CD4-positive, alpha-beta T cell treated with Interleukin-6 for 4 hours (primary cell): ENCODE measurements at places on chromosomes 13 and 19.

- no peak for DNase-seq
Measured at GRCh38 chr19:336067-336614, 8.5 kb downstream of the MIER2 start.

- DNase-seq = peak; percentile 86
Measured at GRCh38 chr13:31045286-31046081, 113.0 kb downstream of the TEX26 start.

DNA sequence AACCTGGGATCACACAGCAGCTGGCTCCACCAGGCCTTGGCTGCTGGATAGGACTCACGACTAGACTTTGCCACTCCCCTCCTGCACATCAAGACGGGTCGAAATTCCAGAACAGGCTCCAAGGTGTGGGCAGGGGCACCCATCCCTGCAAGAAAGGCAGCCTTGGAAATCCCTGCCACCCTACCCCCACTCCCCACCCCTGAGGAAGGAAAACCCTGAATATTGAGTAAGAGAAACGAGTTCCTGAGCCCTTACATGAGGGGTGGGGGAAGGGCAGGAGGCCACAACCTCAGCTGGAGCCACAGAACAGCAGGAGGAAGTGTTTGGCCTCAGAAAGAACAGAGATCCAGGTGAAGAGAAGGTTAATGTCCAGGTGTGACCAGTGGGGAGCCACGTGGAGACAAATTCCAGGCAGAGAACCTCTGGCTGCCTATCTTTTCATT lies 20.1 kb downstream of the DEDD2 start:
- no peak for DNase-seq

DNA sequence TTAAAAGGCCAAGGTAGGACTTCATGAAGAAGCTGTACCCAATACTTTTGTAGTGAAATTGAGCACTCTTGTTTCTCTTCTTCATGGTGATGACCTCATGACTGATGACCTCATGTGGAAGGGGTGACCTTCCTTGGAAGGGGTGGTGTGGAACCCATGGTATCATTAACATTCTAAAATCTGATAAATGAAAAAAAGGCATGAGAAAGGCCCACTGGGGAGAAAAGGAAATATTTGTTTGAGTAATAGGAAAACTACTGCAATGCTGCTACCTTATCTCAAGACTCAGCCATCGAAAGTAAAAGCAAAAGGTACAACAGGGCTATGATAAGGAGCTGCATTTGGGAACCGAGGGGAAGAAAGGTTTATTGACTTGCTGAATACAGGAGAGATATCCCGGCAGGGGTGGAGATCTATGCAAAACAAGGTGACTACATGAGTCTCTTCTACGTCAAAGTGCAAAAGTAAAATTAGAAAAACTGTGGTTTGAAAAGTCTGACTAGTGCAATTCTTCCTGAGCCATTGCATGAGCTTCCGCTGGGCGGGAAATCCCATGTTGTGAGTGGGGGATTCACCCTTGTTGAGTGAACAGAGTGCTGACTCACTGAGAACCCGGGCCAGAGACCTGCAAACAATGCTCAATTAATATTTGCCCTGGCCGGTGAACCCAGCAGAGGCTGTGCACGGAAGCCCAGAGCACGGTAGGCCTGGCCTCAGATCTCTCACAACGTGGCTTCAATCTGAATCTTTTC lies 138.9 kb upstream of the RFC3 start:
- peak; percentile 65 for DNase-seq

DNA sequence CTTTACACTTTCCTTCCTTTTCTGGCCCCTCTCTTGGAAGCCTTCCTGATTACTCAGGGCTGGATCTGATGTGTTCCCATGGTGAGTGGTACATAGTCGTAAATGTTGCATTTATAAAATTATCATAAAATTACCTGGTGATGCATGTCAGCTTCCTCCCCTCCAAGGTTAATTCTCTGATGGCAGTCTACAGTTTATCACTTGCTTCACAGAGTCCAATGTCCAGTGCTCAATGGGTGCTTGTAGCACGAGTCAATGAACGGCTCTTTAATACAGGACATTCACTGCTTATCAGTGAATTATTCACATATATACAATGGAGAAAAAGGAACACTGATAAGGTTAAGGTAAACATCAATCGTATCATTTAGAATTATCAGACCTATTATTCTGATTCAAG lies 27.0 kb upstream of the OXGR1 start:
- no peak for DNase-seq

- DNase-seq = no peak
Measured at GRCh38 chr13:49812812-49813211, 20.3 kb upstream of the KPNA3 start.

GRCh38 chr19:35560677-35561076 lies 2.8 kb downstream of the ATP4A start:
- DNase-seq = no peak

GRCh38 chr13:86681223-86681622 lies 882.0 kb upstream of the SLITRK6 start:
- DNase-seq = no peak

GRCh38 chr13:45728759-45729158 lies 26.6 kb downstream of the CBY2 start:
- no peak for DNase-seq

GRCh38 chr19:21638776-21639175 lies 128.6 kb downstream of the ZNF100 start:
- no peak for DNase-seq

DNA sequence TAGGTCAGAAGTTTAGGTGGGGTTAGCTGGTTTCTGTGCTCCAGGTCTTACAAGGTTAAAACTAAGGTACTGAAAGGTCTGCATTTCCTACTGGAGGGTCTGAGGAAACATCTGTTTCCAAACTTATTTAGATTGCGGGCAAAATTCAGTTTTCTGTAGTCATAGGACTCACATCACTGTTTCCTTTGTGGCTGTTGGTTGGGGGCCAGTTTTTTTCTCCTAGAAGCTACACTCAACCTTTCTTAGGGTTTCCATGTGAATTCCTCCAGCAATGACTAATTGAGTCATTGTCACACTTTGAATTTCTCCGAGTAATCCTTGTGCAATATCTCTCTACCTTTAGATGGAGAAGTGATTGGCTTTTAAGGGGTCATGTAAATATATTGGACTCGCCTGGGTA lies 773.4 kb upstream of the SLITRK1 start:
- no peak for DNase-seq

DNA sequence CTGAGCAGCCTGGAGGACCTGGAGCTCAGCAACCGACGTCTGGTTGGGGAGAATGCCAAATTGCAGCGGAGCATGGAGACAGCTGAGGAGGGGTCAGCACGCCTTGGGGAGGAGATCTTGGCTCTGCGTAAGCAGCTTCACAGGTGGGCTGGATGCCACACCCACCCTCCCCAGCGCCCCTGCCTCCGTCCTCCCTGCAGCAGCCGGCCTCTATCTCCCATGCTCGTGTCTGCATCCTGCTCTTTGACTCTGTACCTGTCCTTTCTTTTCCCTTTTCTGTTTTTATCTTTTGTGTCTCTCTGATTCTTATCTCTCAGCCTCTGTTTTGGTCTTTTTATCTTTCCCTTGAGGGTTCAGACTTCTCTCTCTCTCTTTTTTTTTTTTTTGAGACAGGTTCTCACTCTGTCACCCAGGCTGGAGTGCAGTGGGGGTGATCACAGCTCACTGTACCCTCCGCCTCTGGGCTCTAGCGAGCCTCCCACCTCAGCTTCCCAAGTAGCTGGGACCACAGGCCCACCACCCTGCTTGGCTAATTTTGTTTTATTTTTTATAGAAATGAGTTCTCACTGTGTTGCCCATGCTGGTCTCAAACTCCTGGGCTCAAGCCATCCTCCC lies 10.1 kb downstream of the KASH5 start:
- peak; percentile 30 for DNase-seq

- no peak for DNase-seq
Measured at GRCh38 chr13:52345048-52345447, 60.9 kb downstream of the THSD1 start.

DNA sequence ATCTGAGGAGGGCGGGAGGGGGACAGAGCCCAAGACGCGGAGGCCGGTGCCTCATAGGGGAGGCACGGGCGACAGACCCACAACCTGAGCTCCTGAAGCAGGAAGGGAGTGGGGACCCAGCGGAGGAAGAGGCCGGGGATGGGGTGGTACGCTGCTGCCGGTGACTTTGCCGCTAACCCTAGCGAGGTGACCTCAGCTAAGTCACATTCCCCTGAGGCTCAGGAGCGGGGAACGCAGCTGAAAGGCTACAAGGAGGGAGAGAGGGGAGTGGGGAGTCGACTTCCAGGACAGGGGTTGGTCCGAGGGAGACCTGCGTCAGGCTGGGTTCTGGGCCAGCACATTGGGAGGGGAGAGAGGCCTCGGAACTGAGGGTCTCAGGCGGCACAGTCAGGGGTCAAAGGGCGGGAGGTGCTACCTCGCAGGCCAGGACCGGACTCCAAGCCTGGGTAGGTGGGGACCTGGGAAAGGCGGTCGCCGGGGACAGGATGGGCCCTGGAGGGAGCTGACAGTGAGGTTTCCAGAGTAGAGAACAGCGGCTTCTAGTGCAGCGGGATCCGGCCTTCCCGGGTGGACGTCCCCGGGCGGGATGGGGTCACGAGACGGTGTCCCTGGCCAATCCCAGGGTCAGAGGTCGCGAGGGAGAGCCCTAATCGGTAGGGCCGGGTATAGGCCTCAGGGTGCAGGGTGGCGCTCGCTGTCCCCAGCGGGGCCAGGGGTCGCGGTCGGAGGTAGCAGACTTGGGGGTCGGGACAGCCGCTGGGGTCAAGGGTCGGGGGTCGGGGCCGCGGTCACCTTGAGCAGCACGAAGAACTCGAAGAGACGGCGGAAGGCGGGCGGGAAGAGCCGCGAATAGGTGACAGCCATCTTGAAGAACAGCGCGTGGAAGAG lies 699 bp downstream of the TMEM259 start:
- no peak for DNase-seq

- no peak for DNase-seq
Measured at GRCh38 chr19:35395382-35396199, 24.7 kb downstream of the GPR42 start.

GRCh38 chr13:46553521-46553885 lies 533 bp downstream of the LRCH1 start:
- no peak for DNase-seq

GRCh38 chr13:77360032-77360685 lies 33.3 kb upstream of the MYCBP2 start:
- no peak for DNase-seq

- no peak for DNase-seq
Measured at GRCh38 chr13:74732736-74733385, 598.7 kb upstream of the KLF12 start.

DNA sequence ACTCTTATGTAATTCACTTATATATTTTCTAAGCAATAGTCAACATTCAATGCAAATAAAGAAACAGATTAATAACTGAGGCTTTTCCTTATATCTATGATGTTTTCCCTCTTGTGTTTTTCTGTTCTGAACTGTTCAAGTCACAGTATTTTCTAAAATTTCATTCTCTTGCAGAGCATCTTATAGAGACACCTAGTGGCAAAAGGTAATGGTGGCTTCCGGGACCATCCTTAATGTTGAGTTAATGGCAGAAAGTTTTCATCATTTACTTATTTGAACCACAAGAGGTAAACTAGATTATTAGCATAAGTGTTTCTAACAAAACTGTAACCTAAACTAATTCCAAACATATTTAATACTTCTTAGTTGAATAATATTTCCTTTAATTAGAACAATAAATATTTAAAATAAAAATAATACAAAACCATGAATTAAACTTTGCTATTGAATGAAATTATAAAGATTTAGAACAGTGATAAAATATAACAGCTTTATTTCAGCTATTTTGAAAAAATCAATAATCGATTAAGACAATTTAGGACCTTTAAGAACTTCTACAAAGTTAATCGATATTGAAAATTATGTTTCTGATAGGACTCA lies 1.7 kb upstream of the SLITRK5 start:
- no peak for DNase-seq
